ENCODE measurements at places on chromosomes 13 and 19.
A peak's percentile ranks its signal among the peaks of the same experiment; 100 is the strongest.

GRCh38 chr19:40633207-40633606, 32.0 kb downstream of the LTBP4 start:
- DNase-seq = no peak

GRCh38 chr19:43636121-43636683, 3.4 kb downstream of the CADM4 start:
- DNase-seq = no peak

GRCh38 chr19:38513762-38514167, 80.3 kb downstream of the RYR1 start:
- DNase-seq = no peak

DNA sequence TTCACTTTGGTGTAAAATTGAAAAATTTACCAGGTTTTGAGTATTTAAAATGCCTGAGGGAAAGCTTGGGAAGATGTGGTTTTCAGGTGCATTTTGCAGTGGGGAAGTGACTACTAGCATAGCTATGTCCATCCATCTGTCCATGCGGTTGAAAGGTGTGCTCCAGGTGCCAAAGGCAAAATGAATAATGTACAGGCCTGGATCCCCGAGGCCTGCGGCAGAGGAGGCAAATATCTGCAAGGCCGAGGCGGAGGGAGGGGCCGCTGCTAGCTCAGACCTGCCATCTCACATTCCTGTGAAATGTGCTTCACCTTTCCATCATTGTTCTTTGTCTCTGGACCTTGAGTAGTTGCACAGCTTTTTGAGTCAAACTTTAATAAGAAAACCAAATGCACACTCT, 65.5 kb downstream of the ERCC5 start:
- no peak for DNase-seq

- DNase-seq = no peak
Observed at GRCh38 chr19:11373166-11373884, 1.1 kb upstream of the SWSAP1 start.

DNA sequence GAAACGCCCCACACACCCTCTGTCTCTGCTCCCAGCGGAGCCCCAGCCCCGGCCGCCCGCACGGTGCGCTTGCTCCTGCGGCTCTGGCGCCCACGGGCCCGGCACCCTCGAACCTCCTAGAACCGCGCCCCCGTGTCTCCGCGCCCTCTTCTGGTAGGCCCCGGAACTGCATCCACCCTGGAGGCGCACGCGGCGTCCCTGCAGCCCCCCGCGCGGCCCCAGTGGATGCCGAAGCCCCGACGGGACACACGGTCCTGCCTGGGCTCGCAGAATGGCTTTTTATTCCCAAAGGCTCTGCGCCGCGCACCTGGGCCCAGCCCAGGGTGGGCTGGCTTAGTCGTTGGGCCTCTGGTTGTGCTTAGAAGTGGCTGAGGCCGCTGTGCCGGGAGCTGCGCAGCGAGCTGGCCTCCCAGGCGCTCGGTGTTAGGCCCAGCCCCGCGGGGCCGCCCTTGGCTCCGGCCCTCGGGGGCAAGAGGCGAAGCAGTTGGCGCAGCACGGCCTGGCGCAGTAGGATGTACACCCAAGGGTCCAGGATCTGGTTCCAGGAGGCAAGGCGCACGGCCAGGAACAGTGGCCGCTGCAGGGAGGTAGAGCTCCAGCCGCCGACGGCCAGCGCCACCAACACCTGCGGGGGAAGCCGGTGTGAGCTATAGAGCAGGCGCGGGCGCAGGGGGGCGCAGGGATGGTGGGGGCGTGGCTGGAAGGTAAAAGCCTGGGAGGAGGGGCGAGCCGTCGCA, 2.8 kb downstream of the PTGER1 start:
- DNase-seq = peak; percentile 84

GRCh38 chr19:47779524-47780214, 1.2 kb downstream of the SELENOW start:
- no peak for DNase-seq
